ENCODE measurements at places on chromosomes 3 and 15.

DNA sequence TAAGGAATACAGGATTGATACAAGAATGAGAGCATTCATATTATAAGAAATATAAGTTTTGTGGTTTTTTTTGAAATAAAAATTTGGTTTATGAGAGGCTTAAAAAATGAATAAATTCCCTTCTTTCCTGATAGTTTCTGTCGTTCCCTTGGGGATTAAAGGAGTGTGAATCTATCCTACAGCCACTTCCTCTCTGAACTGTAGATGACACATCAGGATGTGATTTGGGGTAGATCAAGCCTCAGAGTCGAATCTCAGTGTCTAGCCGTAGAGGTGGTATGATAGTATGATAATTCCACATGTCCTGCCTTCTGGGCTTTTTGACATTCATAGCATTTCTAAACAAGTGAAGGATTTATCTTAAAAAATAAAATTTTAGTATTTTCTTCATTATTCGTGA, 343.1 kb downstream of the LPP start:
- H3K4me3 ChIP-seq: no peak overlapping the region
- DNase-seq: no peak
- no peaks in the 10 kb centered on the region for H3K4me1 ChIP-seq
- no peaks in the 10 kb centered on the region for H3K27me3 ChIP-seq

DNA sequence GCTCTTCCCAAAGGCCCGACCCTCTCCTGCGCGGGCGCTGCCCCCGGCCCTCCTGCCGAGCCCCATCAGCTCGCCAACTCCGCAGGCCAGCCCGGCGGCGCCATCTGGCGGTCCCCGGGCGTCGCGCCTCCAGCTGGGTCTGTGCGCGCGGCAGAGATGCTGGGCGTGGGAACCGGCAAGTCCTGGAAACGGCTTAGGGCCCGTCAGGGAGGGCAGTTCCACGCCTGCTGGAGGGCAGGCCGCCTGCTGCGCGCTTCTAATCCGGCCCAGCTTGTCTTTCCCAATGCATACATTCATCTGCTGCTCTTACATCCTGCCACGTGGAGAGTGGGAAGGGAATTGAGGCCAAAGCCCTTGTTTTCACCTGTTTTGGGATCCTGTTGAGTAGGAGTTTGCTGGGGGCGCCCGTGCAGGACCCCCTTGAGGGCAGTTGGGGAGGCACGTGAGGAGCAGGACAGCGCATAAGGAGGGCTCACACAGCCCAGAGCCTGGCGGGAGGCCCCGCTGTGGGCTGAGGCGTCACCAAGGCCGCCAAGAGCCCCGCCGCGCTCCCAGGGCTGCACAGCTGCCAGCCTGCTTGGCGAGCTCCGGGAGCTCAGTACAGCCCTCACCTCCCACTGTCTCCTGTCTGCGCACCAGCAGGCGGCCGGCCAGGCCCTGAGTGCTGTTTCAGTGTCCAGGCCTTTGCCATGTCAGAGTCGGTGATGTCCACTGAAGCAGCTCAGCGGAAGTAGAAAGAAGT, 165.6 kb downstream of the NSMCE3 start:
- no peak overlapping the region for H3K27ac ChIP-seq
- no peak overlapping the region for H3K4me3 ChIP-seq
- DNase-seq: peak; percentile 52
- H3K36me3 ChIP-seq: no peaks in the 10 kb centered on the region
- H3K27me3 ChIP-seq: no peaks in the 10 kb centered on the region
- H3K4me1 ChIP-seq: no peaks in the 10 kb centered on the region

DNA sequence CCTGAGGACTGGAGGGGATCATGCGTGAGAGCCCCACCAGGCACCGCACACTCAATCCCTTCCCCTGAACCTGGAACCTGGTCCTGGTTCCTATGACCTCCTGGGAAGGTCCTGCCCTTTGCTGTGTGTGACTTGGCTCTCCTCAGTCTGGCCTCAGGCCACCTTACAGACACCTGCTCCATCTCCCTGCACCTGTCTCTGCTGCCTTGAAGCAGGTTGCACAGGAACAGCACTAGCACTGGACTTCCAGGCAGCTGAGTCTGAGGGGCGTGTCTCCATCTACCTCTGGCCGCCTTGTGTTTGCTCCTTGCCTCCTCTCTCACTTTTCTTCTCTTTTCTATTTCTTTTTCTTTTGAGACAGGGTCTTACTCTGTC, 15.4 kb downstream of the PSTPIP1 start:
- DNase-seq: no peak
- H3K36me3 ChIP-seq: peaks cover 65% of the 10 kb centered on the region
- peak overlapping the region; percentile 62 for H3K27ac ChIP-seq
- peaks cover 83% of the 10 kb centered on the region for H3K4me1 ChIP-seq
- no peak overlapping the region for H3K4me3 ChIP-seq

DNA sequence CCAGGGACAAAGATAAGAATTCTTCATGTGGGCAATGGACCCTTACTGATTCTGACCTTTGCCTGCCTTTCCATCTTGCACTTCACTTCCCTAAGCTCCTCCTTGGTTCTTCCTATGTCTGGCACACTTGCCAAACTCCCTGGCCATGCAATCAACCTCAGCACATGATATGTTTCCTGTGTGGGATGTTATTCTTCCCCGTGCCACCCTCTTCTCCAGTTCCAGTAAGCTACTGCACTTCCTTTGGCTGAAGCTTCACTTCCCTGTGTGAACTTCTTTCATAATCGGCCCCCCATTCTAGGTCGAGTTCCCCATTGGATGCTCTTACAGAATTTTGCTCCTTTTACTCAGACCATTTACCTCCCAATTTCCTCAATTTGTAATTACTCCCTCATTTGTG, 10.7 kb upstream of the TASOR start:
- peak overlapping the region; percentile 11 for H3K4me3 ChIP-seq
- peaks cover 43% of the 10 kb centered on the region for H3K4me1 ChIP-seq
- H3K27me3 ChIP-seq: no peaks in the 10 kb centered on the region
- H3K27ac ChIP-seq: peak overlapping the region; percentile 75
- peaks cover 6% of the 10 kb centered on the region for H3K36me3 ChIP-seq

DNA sequence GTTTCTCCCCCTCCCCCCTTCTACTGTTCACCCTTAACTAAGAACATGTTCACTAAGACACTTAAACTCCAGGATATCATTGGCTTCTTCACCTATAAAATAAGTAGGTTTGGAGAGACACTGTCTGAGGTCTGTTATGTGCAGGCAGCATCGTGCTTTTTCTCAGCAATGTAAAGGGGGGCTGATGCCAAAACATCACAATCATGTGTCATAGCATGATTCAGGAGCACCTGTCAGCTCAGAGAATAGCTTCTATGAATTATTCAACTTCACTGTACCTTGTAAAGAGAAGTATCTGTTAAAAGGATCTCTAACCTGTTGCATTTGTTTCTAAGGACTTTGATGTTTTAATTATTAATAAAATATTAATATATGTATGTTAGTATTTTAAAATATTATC, 211.4 kb upstream of the EPHA3 start:
- DNase-seq: no peak
- H3K27ac ChIP-seq: no peak overlapping the region
- H3K4me1 ChIP-seq: no peaks in the 10 kb centered on the region

Measured in activated CD4-positive, alpha-beta memory T cell treated with anti-CD3 and anti-CD28 coated beads, Interleukin-2, amount 10 ng/mL, durations not matched to agents 7 days and 5 days (primary cell).